CD8-positive, alpha-beta memory T cell (primary cell): ENCODE measurements at places on chromosomes 11 and 22.

DNA sequence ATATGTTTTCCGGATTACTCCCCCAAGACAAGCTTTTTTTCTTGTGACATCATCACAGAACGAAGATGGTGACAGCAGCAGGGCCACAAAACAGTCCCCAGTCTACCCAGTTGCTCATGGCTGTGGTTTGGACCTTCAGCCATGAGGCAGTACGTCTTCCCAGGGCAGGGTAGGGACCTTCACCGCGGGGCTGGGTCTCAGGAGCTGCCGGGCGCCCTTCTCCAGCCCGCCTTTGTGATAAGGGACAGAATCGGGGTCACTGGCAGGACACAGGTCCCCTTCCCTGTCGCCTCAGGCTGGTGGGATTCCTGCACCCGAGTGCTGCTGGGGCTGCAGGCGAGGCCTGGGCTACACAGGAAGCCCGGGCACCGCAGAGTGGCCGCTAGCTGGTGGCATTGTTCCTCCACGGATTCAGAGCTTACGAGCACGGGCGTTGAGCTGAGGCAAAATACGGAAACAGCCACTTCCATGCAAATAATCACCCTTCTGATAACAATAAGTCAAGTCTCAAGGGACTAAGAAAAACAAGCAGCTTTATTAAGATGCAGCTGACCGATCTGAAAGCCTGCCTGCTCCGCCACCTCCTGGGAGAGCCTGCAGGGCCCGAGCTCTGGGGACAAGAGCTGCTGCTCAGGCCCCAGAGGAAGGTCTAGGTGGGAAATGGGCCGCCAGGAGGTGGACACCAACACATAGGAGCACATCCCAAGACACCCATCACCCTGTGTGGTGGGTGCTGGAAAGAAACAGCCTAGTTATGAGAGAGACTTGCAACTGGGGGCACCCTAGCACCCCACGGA lies 12.3 kb downstream of the TBX1 start:
- DNase-seq = no peak

DNA sequence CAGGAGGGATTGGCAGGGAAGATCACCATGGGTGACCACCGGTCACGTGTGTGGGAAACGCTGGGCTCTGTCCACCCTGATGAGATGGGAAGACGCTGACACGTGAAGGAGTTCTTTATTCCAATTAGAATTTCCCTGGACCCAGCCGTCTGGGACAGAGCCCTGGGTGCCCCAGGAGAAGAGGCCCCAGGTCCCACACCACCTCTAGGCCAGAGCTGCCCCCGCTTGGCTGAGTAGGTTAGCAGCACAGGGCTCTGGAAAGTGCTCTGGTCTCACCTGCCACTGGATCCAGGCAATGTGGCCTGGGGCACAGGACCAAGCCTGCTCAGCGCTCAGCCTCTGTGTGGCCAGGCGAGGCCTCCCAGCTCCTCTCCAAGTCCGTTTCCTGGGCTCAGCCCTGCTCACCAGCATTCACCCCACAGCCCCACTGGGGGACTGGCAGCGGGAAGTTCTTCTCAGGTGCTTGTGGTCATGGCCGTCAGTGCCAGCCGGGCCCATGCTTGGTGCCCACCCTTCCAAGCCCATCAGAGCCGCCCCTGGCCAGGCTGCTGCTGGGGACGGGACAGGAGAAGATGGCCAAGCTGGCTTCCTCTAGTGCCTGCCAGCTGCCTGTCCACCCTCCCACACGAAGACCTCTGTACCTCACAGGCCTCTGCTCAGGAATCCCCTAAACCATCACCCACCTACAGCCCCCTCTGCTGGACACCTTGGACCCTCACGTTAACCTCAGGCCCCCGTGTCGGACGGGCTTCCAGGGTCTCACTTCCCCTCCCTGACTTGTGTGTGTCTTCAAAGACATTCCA lies 62.5 kb upstream of the FGF3 start:
- no peak for DNase-seq

DNA sequence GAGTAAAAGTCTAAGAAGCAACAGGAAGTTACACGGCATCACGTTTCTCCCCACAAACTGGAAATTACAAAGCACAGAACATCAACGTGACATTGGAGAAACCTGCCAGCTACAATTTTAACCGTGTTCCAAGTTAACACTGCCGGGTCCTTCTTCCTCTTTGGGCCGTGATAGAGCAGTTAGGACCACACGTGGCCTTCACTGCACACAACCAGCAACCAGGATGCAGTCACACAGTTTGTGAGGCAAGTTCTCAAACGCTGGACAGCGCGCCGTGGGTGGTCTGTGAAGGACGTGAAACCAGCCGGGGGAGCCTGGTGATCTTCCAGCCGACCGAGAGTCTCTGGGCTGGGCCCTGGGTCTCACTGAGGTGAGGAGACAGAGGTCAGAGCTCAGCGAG lies 14.6 kb downstream of the C11orf21 start:
- DNase-seq = no peak

DNA sequence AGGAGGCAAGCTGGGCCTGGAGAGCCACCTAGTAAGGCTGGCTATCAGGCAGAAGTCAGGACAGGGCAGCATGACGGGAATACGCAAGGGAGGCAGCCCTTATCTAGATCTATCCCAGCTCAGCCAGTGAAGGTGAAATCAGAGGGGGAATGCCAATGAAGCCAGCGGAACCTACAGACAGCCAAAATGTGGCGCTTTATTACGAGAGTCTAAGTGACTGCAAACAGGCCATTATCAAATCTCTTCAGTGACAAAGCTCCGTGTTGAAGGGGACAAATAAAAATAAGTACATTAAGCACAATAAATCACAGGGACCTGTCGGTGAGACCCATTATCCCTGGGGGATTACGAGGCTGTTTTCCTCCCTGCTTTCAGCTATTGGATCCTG lies 22.8 kb downstream of the LARGE1 start:
- DNase-seq = no peak

- DNase-seq = no peak
Measured at GRCh38 chr22:20305894-20306645, 13.8 kb downstream of the DGCR6L start.

- DNase-seq = no peak
Measured at GRCh38 chr22:30865656-30866055, 102.9 kb downstream of the MORC2 start.

DNA sequence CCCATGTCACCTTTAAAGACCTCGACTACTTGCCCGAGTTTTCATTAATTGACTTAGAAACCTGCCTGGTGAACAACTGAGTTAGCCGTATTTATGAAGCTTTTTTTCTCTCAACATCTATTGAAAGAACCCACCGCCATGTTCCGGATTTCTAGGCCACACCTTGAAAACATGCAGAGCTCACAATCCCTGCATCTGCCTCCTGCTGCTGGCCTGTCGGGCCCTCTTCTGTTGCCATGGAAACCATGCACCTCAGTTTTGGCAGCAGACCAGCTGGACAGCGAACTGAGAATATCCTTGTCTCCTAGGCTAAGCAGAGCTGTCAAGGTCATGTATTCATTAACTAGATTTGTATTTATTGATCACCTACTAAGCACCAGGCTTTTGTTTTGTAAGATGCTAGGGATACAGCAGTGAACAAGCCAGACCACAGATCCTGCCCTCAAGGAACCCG lies 4.3 kb upstream of the PATZ1 start:
- DNase-seq = no peak

GRCh38 chr11:117618302-117618981 lies 178.6 kb downstream of the DSCAML1 start:
- no peak for DNase-seq

DNA sequence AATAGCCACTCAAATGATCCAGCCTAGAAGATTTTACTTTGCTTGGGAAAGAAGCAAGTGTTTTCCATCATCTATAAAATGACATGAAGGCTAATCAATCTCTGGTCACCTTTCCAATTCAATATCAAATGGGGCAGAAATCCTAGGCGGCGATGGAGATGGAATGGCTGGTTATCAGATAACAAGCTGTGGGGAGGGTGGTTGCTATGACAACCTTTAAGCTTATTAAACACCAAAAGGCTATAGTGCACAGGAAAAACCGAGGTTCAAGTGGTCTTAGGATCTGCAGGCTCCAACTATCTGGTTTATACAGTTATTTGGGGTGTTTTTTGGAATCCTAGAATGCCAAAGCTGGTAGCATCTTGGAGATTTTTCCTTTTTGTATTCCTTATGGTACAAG lies 13.9 kb upstream of the BSX start:
- no peak for DNase-seq

GRCh38 chr22:25182131-25183110 lies 17.2 kb upstream of the CRYBB3 start:
- no peak for DNase-seq

DNA sequence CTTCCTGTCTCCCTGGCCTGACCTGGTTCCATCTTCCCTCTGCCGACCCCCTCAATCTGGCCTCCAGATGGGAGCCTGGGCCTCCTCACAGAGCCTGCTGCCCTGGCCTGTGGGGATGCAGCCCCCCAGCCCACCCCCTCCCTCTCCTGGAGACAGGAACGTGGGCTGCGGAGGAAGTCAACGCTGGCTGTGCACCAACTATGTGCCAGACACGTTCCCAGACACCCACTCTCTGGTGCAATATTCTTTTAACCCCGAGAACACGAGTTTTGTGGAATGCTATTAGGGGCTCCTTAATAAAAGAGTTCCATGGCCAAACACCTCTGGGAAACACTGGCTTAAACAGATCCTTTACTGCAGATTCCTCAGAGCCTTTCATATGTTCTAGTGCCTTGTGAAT lies 15.9 kb downstream of the WNT11 start:
- DNase-seq = no peak

DNA sequence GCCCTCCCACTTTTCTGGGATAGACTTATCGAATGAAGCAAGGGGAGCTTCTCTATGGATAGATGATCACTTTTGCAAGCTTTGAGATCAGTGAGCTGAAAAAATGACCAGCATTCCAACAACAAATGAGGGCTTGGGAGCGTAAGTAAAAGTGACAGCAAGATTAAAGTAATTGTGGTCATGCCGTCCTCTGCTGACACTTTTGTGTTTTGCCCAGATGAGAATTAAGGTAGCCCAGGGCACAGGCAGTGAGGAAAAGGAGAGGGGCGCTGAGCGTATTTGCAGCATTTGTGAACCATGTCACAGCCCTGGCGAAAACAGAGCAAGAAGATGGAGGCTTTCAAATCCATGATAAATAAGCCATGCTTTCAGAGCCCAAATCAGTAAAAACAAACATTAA lies 24.6 kb upstream of the TMA7B start:
- no peak for DNase-seq

- DNase-seq = no peak
Measured at GRCh38 chr22:36480941-36481392, 473 bp downstream of the TXN2 start.

GRCh38 chr11:134267966-134268365 lies 8.2 kb upstream of the GLB1L3 start:
- DNase-seq = no peak

- DNase-seq = no peak
Measured at GRCh38 chr22:35148381-35148780, 82.4 kb downstream of the ISX start.

DNA sequence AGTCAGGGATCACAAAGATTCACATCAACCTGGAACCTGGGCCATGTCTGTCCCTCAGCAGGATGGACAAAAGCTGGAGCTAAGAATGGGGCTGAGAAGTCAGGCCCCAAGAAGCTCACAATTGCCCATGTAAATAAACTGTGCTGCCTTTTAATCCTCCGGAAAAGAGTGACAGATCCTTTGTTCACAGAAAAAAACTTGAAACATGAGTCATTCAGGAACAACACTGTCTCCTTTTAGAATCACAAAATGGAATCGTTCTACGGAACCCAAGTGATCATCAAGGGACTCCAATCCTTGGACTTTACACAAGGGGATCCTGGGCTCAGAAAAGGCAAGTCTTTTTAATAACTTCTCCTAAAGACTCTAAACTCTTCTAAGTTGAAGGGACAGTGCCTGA lies 36.1 kb downstream of the RELT start:
- DNase-seq = no peak

GRCh38 chr22:19836512-19836911 lies 18.2 kb downstream of the GNB1L start:
- no peak for DNase-seq

- DNase-seq = no peak
Measured at GRCh38 chr11:14312736-14313438, 46.1 kb downstream of the RRAS2 start.

GRCh38 chr11:85762226-85762625 lies 48.7 kb downstream of the SYTL2 start:
- DNase-seq = no peak

DNA sequence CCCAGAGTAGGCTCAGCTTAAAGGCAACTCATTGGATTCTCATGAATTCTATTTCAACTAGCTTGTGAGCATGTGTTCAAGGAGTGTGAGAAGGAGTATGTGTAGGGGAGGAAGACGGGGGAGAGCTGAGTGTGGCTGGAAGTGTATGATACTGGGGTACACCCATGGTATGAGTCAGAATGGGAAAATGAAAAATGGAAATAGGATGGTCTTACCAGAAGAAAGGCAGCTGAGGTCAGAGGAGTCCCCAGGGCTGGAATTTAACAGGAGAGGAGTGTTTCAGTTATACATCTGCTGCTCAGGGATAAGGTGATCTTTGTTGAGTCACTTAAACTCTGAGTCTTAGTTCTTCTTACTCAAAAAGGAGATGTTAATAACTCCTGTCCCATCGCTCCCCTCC lies 6.7 kb upstream of the ADAMTS15 start:
- DNase-seq = no peak

DNA sequence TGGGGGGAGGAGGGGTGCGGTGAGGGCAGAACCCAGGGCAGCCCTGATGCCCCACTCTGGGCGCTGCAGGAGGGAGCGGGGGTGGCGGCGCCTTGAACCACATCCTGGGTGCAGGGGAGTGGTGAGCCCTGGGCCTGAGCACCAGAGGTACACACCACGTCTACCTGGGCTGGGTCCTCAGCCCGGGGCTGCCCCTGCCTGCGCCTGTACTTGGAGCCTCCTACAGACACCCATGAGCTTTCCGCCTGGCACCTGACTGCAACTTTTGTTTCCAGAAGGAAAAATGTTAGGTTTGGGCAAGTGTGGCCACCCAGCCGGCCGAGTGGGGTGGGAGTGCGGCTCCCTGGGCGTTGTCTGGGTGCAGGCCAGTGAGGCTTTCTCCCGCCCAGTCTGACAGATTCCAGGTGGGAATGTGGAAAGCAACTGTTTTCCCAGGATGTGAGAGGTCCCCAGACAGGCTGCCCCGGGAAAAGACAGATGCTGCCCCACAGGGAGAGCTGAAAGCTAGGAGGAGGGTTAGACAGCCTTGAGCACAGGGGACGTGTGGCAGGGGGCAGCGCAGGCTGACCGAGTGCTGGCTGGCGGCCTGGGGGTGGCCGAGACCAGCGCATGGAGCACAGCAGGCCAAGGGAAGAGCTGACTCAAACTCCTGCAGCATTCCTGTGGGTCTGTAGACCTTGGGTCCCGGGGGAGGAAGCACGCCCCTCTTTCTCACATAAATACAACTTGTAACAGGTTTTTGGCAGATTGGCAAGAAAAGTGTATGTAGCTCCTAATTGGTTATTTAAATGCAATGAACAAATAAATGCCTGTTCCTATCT lies 44.1 kb downstream of the GNB1L start:
- DNase-seq = no peak

DNA sequence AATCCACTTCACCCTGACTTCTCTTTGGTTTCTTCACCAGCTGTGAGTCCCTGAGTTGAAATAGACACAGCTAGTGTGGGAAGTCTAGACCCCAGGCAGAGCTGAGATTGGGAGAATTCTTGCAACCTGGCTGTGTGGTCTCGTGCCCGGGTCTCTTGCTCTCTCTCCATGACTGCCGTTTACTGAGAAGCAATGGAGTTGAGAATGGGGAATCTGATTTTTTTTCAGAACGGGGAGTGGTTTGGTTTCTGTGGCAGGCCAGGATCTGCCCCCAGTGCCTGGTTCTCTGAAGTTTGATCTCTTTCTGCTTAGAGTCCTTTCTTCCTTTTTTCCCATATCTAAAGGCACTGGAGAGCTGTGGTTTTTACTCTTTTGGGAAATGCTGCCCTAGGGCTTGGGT lies 1.5 kb downstream of the SIDT2 start:
- no peak for DNase-seq
